Fibroblast of the aortic adventitia (primary cell): ENCODE measurements at places on chromosomes 2 and 18.

DNA sequence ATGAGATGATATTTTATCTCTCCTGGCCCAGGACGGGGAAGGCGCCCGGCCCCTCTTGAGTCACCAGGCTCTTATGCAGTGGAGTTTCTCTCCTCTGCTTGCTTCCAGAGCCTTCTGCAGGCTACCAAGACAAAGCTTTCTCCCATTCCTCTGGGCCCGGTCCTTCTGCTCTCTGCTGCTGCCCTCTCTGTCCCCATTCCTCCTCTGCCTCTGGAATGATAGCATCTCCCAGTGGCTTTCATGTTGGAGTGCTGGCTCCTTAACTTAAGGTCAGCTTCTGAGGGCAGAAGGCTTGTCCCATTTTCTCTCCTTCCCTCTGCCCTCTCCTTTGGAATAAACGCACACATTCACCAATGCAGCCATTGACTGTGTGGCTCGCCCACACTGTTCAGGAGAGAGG lies 86.2 kb downstream of the SDC1 start:
- DNase-seq: peak; percentile 16

- DNase-seq: no peak
These were observed 4.9 kb downstream of the LTBP1 start for GRCh38 chr2:32951672-32952071.

DNA sequence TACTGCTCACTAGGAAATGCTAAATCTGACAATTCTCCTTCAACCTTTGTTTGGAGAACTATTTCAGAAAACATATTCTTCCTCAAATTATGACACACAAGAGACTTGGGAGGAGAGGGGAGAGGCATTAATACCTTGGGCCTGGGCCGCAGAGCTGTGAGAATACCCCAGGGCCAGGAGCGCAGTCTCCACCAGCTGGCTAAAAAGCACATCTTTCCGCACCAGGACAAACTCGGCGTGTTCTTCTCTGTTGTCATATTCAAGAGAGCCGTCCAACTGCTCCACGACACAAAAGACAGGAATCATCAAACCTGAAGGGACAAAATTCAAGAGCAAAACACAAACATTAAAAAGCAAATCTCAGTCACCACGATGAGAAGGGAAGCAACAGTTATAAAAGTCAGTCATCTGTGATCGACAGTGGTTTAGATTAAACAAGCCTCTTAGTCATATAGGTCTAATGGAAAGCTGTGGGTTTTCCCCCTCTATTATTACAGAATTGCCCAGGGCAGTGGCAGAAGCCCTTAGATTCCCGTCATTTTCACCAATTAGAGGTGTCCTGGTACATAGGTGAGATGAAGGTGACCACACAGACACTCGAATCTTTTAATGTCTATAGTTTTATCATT lies 24.4 kb downstream of the SATB2 start:
- DNase-seq: no peak

- DNase-seq: no peak
These were observed 526 bp downstream of the PRKRA start for GRCh38 chr2:178450524-178450773.
